ENCODE measurements at places on chromosomes 3 and 15.
A peak's percentile ranks its signal among the peaks of the same experiment; 100 is the strongest.

- DNase-seq: peak; percentile 87
These were observed 271.9 kb upstream of the GADL1 start for GRCh38 chr3:31166249-31166885.

GRCh38 chr3:123602325-123602724 lies 17.5 kb upstream of the HACD2 start:
- peak; percentile 58 for DNase-seq

DNA sequence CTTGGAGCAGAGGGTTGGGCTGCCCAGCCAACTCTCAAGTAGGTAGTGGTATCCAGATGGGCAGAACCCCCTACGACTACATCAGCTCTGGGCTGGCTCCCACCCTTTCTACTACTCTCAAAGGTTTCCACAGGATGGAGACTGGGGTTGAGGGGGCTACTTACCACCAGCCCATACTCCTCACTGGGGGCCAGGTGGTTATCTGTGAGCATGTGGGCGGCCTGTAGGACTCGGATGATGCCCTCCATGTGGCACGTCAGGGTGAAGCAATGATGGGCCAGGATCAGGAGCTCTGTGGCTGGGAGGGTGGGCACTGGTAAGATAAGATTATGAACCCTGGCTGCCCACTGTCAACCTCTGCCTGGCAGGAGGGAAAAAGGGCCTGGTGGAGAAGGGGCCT lies 33.4 kb downstream of the EIF3J start:
- DNase-seq: no peak

GRCh38 chr3:129504471-129505100 lies 23.9 kb upstream of the RHO start:
- no peak for DNase-seq

GRCh38 chr3:190058521-190059241 lies 62.0 kb downstream of the P3H2 start:
- no peak for DNase-seq

GRCh38 chr3:196695849-196696226 lies 16.2 kb downstream of the CEP19 start:
- no peak for DNase-seq

DNA sequence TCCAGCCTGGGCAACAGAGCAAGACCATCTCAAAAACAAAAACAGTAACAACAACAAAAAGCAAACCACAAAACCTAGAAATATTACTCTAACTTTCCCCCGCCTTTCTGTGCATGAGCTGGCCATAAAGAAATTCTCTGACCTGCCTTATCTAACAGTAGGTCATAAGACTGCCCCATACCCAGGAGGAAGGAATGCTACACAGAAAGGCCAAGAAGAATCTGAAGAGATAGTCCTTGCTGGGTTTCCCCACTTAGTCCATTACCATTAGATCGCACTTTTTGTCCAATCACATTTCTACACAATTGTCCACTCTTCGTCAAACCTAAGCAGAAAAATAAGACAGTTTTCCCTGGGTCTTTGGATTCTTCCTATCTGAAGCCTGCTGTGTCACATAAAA lies 23.5 kb downstream of the CIAO2A start:
- no peak for DNase-seq

- DNase-seq: no peak
These were observed 10.9 kb downstream of the RARB start for GRCh38 chr3:25438791-25439555.

GRCh38 chr3:64084640-64085039 lies 61.3 kb upstream of the PSMD6 start:
- no peak for DNase-seq
